AG08396 (cell line): ENCODE measurements at places on chromosomes 13 and 19.

- DNase-seq: peak; percentile 83
Observed at GRCh38 chr13:44904967-44905366, 84.3 kb downstream of the NUFIP1 start.

DNA sequence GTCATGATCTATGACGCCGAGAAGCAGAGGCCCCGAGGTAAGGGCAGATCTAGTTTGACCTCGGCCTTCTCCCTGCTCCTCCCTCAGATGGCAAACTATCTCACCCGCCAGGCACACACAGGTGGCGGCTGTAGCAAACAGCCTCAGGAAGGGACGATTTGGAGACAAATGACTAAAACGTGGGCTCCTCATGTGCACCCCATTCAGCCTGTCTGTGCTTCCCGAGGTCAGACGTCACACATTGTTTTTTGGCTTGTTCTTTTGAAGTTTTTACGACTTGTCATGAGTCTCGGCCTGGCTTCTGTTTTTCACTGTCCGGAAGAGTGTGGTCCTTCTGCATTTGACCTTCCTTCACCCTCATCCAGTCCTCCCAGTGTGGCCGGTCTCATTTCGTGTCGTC lies 15.0 kb downstream of the DAZAP1 start:
- no peak for DNase-seq

DNA sequence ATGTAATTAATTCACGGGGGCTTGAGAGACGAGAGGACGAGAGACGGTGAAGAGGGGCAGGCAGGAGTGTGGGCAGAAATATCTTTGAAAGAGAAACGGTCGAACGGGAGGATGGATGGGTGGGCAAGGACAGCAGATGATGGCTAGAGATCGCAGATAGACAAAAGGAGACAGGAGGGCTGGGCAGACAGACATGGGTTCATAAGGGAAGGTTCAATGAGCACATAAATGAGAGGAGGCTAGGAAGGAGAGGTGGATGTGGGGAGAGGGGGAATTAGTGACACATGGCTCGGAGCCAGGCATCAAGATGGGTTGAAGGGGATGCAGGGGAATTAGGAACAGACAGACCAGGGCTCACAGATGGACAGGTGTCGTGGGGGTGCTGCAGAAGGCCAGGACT lies 1.1 kb downstream of the SYT3 start:
- no peak for DNase-seq

DNA sequence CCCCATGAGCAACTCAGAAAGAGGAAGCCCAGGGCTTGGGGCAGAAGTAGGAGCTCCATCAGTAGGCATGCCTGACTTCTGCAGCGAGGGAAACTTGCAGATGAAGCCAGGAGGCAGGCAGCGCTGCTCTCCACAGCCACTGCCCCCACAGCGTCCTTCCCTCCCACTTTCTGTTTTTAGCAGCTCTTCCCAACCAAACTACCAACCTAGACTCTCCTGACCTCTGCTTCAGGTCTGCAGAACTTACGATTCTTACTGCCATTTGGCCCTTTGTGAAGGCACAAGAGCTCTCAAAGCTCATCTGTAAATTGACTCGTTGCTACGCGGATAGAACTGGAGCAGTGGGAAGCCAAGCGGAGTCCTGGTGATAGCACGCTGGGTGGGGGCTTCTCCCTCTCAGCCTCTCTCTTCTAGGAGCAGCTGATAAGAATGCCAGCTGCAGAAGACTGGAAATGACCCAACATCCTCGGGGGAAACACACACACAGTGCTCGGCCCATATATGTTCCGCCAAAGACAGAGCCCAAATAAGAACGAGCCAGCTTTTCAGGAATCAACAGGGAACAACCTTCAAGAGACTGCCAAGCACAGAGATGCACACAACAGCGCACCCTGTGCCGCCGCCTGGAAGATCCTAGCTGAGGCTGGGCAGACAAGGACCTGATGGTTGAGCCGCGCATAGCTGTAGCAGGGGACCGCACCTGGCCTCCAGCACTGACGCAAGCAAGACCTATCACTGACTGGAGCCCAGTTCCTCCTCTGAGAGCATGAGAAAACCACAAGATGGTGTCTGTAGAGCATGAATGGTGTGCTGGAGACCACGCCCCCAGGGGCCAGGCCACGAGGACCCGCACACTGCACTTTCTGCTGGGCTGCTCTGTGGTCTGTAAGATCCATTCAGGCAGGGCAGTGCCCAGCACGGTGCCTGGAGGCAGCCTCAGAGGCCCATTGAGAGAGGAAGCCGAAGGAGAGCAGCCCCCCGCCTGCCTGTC lies 15.9 kb upstream of the SLC35E1 start:
- no peak for DNase-seq

GRCh38 chr13:79398127-79398526 lies 7.9 kb downstream of the RBM26 start:
- DNase-seq: no peak

DNA sequence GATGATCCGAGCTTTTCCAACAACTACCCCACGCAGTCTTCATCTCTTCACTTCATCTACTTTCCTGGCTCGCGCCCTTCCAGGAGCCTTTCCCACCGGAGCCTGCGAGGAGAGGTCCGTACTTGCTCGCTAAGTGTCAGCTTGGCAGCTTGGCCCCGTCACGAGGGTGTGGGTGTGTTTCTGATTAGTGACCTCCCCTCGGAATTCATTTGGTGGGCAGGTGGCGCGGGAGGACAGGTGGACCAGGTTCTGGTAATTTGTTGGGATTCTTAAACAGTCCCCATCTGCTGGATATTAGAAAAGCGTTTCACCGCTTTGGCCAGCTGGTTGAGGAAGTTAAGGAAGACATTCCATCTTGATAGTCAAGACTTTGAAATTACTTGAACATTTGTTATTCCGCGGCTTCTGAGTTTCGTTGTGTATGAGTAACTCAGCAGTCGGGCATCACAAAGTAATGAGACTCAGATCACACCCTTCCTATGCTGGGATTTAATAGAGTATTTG lies 515 bp downstream of the UFM1 start:
- DNase-seq: peak; percentile 48

- no peak for DNase-seq
Observed at GRCh38 chr13:82220641-82221040, 1661.6 kb downstream of the SLITRK1 start.

DNA sequence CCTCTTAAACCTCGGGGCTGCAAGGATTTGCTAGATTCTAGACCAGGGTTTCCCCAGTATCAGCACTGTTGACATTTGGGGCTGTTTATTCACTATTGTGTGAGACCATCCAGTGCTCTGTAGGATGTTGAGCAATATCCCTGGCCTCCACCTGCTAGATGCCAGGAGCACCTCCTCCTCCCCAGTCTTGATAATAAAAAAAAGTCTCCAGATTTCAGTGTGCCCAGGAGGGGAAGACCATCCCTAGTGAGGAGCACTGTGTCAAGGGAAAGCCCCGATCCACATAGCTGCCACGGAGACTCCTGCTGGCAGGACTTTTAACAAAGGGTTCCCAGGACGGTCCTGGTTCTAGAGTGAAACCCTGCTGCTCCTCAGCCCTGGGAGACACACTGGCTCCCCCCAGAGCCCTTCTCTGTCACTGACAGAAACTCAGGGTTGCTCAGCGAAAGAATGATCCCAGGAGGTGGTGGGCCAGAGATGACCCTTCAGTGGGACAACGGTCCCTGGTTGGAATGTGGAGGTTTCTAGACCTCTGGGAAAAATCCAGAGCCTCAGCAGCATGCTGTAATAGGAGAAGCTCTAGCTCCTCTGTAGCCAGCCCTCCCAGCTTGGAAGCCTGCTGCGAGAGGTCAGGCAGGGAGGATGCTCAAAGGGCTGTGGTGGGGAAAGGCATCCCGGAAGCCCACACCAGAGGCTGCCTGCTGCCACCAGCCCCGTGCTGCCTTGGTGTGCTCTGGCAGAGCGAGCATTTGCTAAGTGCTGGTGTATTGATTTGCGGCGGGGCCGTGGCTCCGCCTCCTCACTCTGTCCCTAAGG lies 20.3 kb downstream of the LYL1 start:
- peak; percentile 75 for DNase-seq

- no peak for DNase-seq
Observed at GRCh38 chr13:62038214-62038613, 622.6 kb upstream of the PCDH20 start.

GRCh38 chr13:23458989-23459388 lies 25.5 kb upstream of the SACS start:
- DNase-seq: no peak

DNA sequence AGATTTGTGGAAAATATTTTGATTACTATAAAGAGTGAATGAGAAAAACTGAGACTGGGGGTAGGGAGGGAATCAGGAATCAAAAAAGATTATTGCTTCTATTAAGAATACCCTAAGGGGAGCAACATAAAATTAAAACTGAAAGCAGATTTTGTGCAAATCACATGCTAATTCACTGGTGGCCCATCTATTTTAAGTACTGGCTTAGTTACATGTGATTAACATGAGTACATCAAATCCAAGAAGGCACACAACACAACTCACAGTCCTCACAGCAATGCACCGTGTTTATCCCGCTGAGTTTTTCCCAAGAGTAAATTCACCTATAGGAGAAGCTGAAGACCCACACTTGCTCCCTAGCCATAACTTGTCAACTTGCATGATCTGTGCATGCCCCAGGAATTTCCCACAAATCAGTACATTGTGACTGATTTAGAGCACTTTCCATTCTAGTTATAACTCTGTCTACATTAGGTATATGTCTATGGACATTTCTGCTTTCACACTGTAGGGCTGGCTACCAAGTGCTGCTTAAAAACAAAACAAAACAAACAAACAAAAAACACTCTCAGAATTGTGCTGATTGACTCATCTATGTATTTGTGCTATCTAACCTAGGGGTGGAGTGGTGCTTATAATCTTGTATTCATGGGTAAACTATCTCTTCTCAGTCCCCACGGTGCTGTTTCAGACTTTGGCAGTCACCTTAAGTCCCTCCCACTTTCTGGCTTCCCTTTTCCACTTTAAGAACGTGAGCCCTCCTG lies 24.3 kb downstream of the AMER2 start:
- no peak for DNase-seq

DNA sequence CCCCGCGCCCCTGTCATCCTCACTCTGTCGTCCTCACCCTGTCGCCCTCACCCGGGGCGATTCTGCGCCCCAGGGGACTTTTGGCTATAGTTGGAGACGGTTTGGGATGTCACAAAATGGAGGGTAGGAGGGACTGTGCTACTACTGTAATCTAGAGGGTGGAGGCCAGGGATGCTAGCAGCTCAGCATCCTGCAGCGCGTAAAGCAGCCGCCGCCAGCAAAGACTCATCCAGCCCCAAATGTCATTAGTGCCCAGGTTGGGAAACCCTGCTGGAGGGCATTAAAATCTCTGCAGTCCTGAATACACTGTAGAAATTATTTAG lies 362 bp downstream of the ZNF557 start:
- no peak for DNase-seq

GRCh38 chr19:47381653-47382279 lies 32.7 kb downstream of the DHX34 start:
- no peak for DNase-seq

GRCh38 chr13:97855570-97856303 lies 97.7 kb upstream of the IPO5 start:
- peak; percentile 71 for DNase-seq

DNA sequence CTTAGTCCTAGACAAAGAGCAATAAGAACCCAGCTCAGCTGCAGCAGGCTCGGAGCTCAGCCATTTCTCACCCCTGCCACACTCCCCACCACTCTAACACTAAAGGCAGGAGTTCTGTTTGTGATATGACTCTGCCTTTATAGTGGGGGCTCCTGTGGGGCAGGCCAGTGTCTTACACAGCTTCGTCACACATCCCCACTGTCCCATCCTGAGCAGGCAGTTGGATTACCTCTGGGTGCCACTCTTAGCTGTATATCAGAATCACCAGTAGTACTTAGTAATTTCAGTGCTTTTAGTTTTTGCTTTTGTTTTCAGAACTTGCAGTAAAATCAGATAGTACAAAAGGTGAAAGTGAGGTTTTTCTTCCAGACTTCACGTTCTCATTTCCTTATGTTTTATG lies 16.8 kb downstream of the SAMD4B start:
- no peak for DNase-seq

DNA sequence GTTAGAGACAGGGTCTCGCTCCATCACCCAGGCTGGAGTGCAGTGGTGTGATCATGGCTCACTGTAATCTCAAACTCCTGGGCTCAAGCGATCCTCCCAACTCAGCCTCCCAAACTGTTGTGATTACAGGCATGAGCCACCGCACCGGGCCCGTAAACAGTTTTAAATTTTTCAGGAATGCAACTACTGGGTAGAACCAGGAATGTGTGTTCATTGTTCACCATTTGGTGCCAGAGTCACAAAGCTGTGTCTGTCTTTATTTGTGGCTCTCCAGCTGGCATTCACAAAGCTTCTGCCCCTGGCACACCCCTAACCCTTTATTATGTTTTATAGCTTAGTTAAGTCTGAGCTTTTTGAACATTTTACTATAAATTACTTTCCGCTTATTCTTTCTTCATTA lies 19.8 kb upstream of the ACP7 start:
- DNase-seq: no peak

GRCh38 chr19:40813182-40813581 lies 14.2 kb downstream of the EGLN2 start:
- no peak for DNase-seq

DNA sequence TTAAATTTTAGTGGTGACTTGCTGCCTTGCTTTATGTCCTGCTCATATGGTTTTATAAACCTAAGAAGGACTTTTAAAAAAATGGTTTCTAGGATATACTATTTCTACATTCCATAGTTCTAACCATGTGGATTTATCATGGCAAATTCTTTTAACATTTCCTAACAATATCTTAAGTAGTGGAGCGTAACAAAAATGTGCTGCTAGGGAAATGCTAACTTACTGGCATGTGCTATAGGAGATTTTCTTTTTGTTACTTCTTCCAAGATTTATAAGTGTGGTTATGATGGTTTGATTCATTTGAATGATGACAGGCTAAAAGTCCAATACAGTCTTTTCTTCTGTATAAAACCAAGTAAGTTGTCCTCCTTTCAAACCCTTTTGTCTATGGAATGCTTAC lies 713.7 kb downstream of the SLITRK1 start:
- no peak for DNase-seq

DNA sequence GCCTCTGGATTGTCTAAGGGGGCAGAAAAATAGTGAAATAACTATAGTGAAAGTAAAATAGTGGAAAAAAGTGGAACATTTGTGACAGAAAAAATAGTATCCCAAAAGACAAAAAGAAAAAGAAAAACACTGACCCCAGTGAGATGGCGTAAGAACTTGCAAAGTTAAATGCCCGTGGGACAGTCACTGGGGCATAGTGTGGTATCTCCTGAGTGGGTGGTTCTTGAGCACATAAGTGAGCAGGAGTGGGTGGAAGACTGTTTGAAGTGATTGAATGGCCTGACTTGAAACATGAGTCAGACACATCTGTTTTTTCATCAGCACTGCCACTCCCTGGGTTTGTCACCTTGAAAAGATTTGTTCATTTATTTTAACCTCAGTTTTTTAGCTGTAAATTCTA lies 2.5 kb downstream of the ZNF430 start:
- no peak for DNase-seq

DNA sequence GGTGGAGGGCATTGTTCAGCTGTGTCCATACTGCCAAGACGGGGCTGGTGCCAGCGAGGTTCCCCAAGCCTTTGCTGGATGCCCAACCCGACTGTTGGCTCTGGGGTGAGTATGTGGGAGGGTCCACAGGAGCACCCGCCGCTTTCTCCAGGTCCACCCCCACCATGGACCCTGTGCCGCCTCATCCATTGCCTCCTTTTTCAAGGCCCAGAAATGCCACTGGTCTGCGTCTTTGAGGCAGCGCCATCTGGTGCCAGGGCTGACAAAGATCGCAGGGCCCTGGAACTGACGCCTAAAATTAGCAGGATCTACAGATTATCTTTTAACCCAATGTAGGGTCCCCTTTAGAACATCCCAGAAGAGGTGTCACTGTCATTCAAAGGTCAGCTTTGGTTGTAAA lies 34.6 kb downstream of the NFIX start:
- DNase-seq: no peak
